ENCODE measurements at places on chromosomes 6 and 20.

- DNase-seq, result peak; percentile 83
These were observed 699 bp upstream of the HSPA1B start for GRCh38 chr6:31826793-31827285.

DNA sequence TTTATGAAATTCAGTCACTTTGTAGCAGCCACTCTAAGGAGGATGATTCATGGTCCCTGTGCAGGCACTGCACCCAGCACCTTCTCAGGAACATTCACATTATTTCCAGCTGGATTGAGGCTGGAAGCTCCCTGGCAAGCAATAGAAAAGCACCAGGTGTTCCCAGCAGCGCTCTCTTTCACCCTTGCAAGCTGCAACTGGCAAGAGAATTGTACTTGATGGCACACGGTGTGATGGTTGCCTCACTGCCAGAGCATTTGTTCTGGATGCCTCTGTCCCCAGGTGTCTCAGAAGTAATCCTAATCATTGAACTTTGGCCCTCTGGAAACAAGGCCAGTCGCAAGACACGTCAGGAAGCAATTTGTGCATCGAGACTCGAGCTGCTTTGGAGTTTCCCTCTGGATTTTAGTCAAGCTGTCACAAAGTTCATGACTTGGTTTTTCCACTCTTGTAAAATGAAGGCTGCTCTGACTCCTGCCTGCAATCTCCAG, 24.9 kb upstream of the PHACTR2 start:
- DNase-seq, result no peak

GRCh38 chr6:40788661-40789655, 201.8 kb upstream of the LRFN2 start:
- DNase-seq, result peak; percentile 24

GRCh38 chr20:50788045-50788991, 6.5 kb upstream of the BCAS4 start:
- DNase-seq, result peak; percentile 58

Measured in Ammon's horn (tissue), 1 donor.